ENCODE measurements at places on chromosomes 3 and 15.

DNA sequence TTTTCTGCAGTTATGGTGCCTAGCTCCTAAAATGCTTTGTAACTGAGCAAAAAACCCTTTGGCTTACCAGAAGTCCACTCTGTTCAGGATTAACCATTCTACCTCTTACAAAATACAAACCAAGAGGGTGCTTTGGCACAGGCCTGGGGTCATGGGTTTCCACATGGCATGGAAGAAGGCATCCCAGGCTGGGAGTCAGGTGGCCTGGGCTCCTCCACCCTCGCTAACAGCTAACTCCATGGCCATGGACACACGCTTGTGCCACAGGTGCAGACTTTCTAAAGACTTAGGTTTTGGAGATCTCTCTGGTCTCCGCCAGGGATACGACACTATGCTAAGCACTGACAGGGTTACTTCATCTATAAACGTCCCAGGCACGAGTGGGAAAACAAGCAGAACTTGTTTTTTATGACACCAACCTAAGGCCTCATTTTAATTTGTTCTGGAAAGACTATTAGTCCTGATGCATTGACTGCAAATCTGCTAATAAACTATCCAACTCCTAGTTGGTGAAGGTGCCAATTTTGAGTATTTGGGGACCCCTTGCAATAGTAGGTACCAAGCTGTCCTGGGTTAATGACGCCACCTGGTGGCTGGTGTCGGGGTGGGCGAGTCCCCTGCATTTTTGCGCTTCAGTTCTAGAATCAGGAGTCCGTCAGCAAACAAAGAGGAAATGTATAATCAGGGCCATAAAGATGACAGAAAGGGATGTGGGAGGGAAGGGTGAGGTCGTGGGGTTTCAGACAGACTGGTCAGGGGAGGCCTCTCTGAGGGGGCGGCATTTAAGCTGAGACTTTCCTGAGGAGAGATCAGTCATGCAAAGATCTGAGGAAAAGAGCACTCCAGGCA is 10.3 kb upstream of the ALDH1A3 start:
- no peak for DNase-seq

DNA sequence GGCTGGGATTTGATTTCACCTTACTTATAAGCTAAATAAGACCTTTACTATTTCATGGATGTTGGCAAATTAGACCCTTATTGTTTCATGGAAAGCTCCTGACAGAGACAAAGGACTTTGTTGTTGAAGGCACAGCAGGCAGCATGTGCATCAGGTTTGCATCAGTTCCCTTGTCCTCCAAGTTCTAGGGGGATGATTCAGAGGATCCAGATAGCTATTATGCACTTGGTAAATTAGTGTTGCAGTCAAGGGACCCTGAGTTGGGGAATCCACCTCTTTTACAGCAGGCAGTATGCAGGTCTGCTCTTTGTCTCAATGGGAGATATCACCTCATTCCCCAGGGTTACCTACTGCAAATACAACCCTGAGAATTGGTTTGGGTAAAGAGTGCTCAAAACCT is 131.4 kb upstream of the IGSF10 start:
- no peak for DNase-seq

DNA sequence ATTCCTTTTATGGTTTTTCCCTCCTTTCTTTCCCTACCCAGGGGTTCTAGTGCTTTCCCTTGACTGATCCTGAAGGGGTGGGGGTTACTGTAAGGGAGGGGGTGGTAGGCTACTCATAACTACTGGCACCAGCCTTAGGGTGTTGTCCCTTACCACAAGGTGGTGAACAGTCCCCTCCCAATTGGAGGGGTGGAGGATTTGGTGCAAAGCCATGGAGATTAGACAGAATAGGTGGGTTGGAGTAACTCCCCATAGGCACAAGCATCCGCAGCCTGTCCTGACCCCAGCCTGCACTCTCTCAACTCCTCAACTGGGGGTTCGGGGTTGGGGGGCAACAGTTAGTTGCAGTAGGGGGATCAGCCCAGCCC is 2.6 kb upstream of the HYAL2 start:
- no peak for DNase-seq

DNA sequence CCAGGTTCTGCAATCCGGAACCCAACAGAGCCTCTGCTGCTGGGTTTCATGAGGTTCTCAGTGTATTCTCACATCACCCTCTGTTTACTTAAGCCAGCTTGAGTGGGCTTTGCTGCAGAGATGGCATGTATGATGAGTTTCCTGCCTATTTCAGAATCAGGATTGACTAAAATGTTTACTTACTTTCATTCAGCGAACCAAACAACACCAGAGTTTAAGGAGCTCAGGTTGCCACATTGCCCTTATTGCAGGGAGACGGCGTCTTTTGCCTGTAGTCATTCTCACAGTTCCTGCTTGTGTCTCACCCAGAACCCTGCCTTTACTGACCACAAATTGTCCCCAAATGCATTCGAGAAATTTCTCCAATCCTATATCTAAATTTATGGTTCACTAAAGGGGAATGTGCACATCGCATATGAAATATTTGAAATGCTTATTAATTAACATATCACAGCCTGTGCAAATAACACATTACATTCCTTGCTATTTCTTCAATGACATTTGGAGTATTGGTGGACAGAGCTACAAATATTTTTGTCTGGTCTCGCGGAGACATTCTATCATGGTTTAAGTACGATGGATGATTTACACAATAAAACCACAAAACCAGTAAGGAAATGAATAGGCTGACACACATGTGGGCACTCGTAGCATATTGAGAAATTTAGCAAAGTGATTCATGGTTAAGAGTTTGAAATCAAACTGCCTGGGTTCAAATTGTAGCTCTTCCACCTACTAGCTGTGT is 377.2 kb upstream of the CFAP20DC start:
- no peak for DNase-seq

GRCh38 chr3:170717410-170718402 is 131.8 kb upstream of the SLC7A14 start:
- DNase-seq: no peak

DNA sequence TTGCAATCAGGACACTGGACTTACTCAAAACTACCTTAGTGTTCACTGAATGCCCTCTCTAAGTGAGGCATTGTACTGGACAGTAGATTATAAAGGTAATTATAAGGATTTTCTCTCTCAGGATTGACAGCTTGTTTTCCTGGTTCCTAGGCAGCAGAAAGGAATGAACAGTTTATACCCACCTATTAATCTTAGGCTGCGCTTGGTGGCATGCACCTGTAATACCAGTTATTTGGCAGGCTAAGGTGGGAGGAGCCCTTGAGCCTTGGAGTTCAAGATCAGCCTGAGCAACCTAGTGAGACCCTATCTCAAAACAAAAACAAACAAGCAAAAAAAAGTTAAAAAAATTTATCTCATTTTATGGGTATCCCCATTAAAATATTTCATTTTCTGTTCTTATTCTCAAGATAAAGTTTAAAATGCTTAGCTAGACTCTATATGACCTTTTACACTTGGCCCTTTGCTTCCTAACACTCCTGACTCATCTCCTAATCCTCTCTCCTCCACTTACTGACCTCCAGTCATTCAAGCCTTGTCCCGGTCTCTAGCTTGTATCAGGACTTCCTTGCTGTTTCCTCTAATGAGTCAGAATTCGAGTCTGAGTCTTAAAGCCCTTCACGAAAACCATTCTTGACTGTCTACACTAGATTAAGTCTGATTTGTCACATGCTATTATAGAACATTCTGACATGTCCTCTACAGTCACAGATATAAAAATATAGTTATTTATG is 348.6 kb downstream of the NLGN1 start:
- no peak for DNase-seq

- DNase-seq: no peak
These were observed 25.7 kb downstream of the CEP152 start for GRCh38 chr15:48785195-48785594.

DNA sequence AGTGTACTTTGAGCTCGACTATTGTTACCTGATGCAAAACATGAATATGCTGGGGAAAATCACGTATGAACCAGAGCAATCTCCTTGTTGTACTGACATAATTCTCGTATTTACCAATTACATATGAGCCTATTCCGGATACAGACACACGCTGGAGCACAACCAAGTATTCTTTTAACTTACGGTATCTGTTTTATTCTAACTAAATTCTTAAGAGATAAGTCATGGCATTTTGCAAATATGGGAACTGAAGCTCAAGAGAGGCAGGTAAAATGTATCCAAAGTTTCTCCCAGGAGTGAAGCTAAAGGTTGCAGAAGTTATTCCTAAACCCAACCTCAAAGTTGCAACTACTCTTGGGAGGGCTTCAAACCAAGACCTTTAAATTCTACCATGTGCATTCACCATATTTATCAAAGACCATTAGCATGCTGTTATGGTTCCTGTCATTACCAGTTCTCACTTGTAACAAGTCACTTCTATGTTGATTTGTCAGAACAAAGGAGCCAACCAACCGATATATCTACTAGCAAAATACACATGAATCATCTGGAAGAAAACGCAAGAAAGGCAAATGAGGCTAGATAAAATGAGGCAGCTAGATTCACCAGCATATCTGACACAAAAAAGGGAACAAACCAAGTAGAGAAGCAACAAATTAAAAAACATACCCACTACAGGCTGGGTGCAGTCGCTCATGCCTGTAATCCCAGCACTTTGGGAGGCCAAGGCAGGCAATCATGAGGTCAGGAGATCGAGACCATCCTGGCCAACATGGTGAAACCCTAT is 17.8 kb downstream of the TBL1XR1 start:
- DNase-seq: no peak

GRCh38 chr3:172133838-172134237 is 94.5 kb downstream of the FNDC3B start:
- no peak for DNase-seq

GRCh38 chr3:130929804-130930203 is 35.9 kb downstream of the ATP2C1 start:
- DNase-seq: no peak

- no peak for DNase-seq
These were observed 1.4 kb downstream of the EPHB1 start for GRCh38 chr3:134796281-134797056.

DNA sequence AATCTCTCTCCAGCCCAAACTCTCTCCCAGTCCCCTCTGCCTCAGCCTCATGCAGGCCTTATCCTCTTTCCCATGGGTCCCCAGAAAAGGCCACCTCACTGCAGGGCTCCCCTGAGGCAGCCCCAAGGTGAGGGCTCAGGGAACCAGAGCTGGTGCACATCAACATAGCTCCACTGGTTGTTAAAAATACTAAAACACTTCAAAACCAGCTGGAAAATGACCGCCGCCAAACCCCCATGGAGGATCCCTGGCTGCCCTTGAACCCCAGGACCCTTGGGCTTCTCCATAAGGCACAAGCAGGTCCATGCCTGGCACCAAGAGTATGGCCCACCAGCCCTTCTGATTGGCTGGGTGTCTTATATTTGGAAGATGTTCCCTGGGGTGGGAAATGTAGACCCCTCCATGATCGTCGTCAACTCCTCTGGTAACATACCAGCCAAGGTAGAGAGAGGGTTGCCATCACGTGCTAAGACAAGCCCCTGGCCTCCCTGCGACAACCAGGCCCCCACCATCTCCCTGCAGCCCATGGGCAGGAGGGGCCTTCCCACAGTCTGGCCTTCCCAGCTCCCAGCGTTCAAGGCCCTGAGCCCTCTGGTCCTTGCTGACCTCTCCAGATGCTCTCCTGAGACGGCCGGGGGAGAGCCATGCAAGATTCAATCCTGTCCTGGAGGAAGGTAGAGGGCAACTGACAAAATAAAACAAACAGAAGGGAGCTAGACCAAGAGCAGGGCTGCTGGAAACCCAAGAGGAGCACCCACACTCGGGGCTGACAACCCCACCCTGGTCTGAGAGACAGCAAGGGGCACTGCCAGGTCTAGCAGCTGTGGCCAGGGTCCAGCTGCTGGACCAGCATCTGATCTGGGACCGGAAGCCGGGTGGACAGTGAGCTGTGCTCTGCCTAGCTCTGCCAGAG is 132.1 kb upstream of the PRR20G start:
- no peak for DNase-seq
